ENCODE measurements at places on chromosomes 16 and 17. TPM values are rescaled to one million over a fixed set of nuclear protein-coding genes. Genes with fewer than 3 reads are reported as not detected.

GRCh38 chr17:80477647-80478478, 1.5 kb upstream of the NPTX1 start:
- peak; percentile 64 for DNase-seq

- no peak for DNase-seq
These were observed 15.9 kb downstream of the STAT5B start for GRCh38 chr17:42260318-42260717.

DNA sequence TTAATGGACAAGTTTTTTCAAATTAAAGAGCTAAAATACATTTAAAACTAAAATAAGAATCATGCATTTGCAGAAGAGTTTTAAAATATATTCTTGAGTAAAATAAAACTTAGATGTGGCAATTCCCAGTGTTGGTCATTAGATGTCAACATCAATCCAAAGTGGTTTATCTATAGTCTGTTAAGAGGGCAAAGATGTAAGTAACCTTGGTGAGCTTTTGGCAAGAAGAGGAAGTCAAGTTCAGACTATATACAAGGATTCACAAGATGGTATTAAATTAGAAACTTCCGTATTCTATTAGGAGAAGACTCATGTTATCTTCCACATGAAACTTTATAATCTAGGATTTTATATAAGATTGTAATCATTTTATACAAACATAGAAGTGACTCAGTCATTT, 73.1 kb downstream of the CEP95 start:
- DNase-seq: no peak

GRCh38 chr17:56822725-56823124, 11.0 kb downstream of the C17orf67 start:
- DNase-seq: no peak

GRCh38 chr16:30094541-30095165, 1.4 kb downstream of the YPEL3 start:
- DNase-seq: peak; percentile 41

GRCh38 chr17:83008186-83008510, 71.3 kb upstream of the METRNL start:
- DNase-seq: no peak

DNA sequence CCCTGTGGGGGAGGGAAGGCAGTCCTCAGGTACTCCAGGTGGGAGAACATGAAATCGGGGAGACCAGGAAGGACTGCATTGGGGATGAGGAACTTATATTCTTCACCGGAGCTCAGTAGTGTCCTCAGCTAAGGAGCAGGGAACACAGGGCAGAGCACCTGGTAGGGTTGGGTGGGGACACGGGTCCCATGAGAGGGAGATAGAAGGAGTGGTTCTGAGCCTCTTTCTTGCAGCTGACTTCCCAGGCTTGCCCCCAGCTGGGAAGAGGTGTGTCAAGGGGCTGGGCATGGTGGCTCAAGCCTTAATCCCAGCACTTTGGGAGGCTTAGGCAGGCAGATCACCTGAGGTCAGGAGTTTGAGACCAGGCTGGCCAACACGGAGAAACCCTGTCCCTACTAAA, 2.1 kb downstream of the FHOD1 start:
- DNase-seq: no peak

- no peak for DNase-seq
These were observed 21.7 kb upstream of the ACSF3 start for GRCh38 chr16:89071686-89072547.

GRCh38 chr17:8133399-8133798, 9.5 kb upstream of the HES7 start:
- DNase-seq: no peak

DNA sequence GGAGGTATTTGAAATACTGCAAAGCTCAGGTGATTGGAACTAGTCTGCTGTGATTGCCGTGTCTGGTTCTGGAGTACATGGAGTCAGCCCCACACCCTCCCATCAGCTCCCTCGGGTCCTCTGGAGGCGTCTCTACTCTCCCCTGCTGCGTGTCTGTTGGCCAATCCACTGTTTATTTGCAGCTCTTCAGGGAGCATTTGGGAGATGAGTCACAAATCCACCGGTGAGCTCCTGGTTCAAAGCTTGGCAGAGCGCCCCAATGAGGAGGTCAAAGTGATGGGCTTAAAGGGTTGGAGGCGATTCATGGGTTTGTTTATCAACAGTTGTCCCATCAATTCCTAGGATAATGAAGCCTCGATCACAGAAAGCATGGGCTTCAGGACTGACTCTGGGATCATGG, 14.6 kb downstream of the CALB2 start:
- DNase-seq: no peak

DNA sequence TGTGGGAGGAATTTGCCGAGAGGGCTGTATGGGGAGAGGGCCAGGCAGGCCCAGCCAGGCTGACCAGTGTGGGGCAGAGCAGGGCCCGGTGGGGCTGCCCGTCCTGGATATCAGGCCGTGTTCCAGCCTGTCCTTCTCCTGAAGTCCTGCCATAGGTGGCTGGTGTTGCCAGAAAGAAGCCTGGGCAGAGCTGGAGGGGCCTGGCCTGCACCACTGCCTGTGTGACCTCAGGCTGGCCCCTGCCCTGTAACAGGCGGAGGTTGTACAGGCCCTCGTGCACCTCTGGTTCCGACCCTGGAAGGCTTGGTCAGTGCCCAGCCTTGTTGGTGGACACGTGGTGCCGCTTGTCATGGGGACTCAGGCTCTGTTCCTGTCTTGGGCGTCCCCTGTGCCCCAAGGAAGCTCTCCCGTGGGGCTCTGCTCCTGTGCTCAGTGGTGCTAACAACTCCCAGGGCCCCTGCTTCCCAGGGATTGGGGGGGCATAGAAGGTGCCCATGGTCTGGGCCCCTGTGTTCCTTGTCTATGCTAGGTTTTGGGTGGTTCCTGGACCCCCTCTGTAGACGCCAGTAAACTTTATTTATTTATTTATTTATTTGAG, 33.3 kb downstream of the ADCY7 start:
- no peak for DNase-seq

LRRC37A gene
- 2.9 TPM for total RNA-seq

PALB2 gene
- total RNA-seq: 26.6 TPM

SDK2 gene
- total RNA-seq: 31.2 TPM
